Prostate gland (tissue), 2 donors: ENCODE measurements at places on chromosomes 12 and 14. TPM values are rescaled to one million over a fixed set of nuclear protein-coding genes. Genes with fewer than 3 reads are reported as not detected.

EPYC gene
- total RNA-seq, result not detected

DNA sequence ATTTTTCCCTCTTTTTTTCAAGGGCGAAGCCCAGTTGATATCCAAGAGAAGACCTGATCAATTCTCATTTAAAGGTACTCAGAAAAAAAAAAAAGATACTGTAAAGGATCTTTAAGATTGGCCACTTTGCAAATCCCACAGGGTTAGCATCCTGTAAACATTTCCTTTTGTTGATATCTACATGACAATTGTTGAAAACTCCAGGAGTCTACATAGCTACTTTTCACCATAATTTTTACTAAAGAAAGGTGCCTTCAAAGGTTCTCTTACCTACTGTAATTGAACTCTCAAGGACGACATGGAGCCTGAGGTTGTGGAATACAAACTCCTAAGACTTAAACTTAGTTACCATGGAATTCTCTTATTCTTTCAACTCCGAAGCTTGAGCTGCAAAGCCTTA lies 125.5 kb downstream of the HECTD4 start:
- DNase-seq, result no peak

- no peak for DNase-seq
These were observed 42.1 kb upstream of the CFAP54 start for GRCh38 chr12:96447256-96447655.

DNA sequence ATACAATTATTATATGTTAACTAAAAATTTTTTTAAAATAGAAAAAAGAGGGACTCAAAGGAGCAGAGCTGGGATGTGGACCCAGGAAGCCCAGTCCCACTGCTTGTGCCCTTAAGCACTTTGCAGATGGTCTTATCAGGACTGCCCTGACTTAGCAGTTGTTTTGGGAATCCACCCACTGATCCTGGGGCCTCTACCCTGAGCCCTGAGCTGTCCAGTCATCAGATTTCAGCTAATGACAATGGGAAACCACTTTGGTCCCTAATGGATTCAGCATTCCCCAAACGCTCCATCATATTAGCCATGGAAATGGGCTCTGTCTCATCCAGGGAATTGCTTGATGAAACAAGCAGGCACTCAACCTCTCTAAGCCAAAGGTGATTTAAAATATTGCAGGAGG lies 22.5 kb upstream of the WSCD2 start:
- no peak for DNase-seq

PAH gene
- total RNA-seq, result 4.1 TPM

GRCh38 chr14:51327376-51327775 lies 87.3 kb downstream of the TMX1 start:
- DNase-seq, result no peak

MANSC4 gene
- not detected for total RNA-seq

AQP2 gene
- 2.7 TPM for total RNA-seq

- no peak for DNase-seq
These were observed 78.7 kb downstream of the KSR2 start for GRCh38 chr12:117890137-117890536.

CACNA1C gene
- 8.1 TPM for total RNA-seq

KCNA5 gene
- total RNA-seq, result not detected

- DNase-seq, result no peak
These were observed 5.2 kb downstream of the SMARCD1 start for GRCh38 chr12:50090391-50090790.

DNA sequence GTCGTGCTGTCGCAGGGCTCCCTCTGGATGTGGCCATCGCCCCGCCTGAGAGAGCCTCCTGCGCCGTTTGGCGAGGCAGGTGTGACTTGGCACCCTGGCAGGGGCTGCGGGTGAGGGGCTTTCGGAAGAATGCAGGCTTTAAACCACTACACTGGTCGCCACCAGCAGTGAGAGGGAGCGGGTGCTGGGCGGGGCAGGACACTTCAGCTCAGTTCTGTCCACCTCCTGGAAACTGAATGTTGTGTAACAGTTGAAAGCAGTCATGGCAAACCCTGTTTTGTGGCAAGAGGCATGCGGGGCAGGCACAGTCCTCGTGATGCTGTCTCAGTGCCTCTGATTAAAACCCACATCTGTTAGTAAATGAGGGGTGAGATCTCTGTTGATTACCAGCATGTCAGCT lies 55.9 kb downstream of the AACS start:
- DNase-seq, result no peak

DNA sequence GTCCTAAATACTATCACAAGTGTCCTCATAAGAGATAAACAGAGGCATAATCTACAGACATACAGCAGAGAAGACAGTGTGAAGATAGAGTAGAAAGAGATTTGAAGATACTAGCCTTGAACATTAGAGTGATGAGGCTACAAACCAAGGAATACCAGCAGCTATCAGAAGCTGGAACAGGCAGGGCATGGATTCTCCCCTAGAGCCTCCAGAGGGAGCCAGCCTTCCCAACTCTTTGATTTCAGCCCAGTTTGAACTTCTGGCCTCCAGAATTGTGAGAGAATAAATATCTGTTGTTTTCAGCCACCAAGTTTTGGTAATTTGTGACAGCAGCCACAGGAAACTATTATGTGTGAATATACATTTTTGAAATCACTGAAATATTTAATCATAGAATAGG lies 47.2 kb downstream of the CCDC91 start:
- no peak for DNase-seq

GPR132 gene
- total RNA-seq, result 0.68 TPM

DNA sequence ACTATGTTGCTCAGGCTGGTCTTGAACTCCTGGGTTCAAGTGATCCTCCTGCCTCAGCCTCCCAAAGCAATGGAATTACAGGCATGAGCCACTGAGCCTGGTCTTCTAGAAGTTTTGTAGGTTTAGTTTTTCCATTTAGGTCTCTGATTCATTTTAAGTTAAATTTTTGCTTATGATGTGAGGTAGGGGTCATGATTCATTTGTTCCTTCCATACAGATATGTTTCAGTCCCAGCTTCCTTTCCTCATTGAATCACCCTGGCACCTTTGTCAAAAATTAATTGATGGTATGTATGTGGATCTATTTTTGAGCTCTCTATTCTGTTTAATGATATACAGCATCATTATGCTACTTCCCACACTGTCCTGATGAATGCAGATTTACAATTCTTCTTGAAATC lies 25.6 kb upstream of the CABP1 start:
- DNase-seq, result no peak

TSHR gene
- total RNA-seq, result 0.36 TPM

DNA sequence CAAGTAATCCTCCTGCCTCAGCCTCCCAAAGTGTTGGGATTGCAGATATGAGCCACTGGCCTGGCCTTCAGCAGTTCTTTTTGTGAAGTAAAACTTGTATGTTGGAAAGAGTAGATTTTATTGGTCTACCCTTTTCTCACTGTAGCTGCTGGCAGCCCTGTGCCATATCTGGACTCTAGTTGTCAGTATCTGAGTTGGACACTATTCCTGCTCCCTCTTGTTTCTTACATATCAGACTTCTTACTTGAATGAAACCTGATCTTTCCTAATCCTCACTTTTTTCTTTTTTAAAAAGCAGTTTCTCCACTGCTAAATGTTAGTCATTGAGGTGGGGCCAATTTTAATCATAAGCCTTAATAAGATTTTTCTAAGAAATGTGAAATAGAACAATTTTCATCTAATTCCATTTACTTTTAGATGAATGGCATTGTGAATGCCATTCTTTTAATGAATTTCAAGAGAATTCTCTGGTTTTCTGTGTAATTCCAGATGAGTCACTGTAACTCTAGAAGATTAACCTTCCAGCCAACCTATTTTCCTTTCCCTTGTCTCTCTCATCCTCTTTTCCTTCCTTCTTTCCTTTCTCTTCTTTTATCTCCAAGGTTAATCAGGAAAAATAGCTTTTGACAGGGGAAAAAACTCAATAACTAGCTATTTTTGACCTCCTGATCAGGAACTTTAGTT lies 88.7 kb downstream of the APAF1 start:
- DNase-seq, result no peak

- DNase-seq, result no peak
These were observed 18.3 kb upstream of the PDE3A start for GRCh38 chr12:20350026-20350425.

- DNase-seq, result no peak
These were observed 115.3 kb downstream of the IPO8 start for GRCh38 chr12:30580344-30580743.

DNA sequence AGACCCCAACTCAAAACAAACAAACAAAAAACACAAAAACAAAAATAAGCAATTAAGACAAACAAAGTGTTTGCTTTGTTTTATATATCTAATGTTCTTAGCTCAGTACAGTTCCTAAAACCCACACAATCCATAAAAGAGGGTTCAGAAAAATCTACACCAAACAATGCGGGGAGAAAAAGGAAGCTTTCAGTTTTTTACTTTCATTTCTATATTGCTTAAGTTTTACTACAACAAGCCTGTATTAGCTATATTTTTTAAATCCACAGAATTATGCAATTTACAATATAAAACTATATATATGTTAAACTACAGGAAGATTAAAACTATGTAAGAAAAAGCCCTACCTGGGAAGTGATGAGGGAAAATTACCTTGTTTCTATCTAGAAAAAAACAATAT lies 41.4 kb downstream of the CLIP1 start:
- no peak for DNase-seq

IKZF4 gene
- 6.2 TPM for total RNA-seq

TDRD9 gene
- total RNA-seq, result 0.64 TPM

NFE2 gene
- total RNA-seq, result 1.1 TPM
